ENCODE measurements at places on chromosomes 3 and 15.

DNA sequence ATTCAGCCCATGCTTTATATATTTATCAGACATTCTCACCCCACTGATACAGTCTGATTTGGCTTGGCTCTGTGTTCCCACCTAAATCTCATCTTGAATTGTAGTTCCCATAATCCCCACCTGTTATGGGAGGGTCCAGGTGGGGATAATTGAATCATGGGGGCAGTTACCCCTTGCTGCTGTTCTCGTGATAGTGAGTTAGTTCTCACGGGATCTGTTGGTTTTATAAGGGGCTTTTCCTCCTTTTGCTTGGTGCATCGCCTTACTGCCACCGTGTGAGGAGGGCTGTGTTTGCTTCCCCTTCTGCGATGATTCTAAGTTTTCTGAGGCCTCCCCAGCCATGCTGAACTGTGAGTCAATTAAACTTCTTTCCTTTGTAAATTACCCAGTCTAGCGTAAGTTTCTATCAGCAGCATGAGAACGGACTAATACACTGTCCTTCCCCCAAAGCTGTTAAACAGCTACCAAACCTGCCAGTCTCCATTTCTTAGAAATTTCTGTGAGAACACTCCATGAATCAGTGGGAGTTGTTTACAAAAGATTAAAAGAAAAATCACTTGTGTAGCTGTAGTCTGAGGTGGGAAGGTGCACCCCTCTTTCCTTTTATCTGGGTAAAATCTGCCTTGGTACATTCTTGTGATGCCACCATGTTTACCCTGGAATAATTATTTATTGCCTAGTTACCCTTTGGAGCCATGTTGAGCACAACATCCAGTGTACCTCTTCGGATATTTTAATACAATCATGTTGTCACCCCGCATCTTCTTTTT is 160.5 kb downstream of the THSD4 start:
- H3K36me3 ChIP-seq, result no peaks in the 10 kb centered on the region
- DNase-seq, result no peak
- no peak overlapping the region for H3K27ac ChIP-seq
- no peak overlapping the region for H3K4me3 ChIP-seq

DNA sequence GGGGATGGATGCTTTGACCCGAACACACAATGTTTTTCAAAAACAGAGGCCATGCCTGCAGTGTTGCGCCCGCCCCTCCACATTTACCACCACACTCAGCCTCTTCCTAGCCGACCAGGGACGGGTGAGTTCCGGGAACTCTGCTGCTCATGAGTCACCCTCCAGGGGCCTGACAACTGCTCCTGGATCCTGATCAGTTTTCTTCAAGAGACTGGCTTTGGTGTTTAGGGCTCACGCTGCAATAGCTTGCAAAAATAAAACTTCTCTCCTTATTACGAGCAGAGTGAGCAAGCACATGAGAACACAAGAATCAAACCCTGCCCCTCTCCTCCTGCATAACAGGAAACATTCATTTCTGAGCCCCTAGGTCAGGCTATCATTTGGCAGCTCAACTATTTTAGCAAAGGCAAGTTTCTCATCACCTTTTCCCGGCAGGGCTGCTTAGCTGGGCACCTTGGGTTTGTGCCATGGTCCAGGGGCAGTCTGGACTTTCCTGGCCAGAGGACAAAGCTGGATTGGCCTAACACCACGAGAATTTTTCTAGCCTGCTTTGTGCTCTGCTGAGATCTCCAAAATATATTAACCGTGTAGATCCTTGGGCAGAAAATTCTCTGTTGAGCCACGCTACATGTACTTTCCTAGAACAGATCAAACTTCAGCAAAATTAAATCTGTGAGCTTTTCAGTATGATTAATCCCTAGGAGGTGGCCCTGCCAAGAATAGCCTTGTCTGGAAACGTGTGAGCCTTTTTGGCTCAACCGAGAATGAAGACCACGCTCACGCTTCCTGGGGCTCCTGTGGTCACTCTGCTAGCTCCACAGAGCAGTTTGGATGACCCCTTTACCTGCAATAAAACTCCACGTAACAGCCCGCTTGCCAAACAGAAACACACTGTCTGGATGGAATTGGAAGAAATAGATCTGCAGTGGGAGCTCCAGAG is 52.7 kb upstream of the SPATA12 start:
- DNase-seq, result no peak
- peaks cover 6% of the 10 kb centered on the region for H3K4me1 ChIP-seq
- no peaks in the 10 kb centered on the region for H3K27me3 ChIP-seq
- no peak overlapping the region for H3K27ac ChIP-seq

GRCh38 chr3:76859596-76859995 is 180.3 kb upstream of the ROBO2 start:
- H3K36me3 ChIP-seq, result no peaks in the 10 kb centered on the region
- H3K4me3 ChIP-seq, result no peak overlapping the region
- no peak overlapping the region for H3K27ac ChIP-seq
- H3K4me1 ChIP-seq, result no peaks in the 10 kb centered on the region
- DNase-seq, result no peak

DNA sequence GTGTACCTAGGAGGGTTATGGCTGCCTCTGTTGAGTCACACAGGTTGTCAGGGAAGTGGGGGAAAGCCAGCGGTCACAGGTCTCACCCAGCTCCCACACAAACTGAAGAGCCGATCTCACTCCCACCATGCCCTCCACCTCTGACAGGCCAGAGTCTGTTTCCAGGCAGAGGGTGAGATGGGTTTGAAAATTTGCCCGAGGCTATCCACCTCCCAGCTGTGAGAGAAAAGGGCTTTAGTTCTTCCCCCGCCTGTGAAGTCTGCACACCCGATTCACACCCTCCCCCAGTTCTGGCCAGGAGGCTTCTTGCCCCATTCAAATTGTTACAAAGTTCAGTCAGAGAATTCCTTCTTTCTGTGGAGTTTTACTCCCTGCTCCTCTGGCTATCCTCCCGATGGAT is 446.9 kb downstream of the EDEM1 start:
- H3K4me3 ChIP-seq, result no peak overlapping the region
- no peaks in the 10 kb centered on the region for H3K36me3 ChIP-seq
- no peaks in the 10 kb centered on the region for H3K4me1 ChIP-seq

DNA sequence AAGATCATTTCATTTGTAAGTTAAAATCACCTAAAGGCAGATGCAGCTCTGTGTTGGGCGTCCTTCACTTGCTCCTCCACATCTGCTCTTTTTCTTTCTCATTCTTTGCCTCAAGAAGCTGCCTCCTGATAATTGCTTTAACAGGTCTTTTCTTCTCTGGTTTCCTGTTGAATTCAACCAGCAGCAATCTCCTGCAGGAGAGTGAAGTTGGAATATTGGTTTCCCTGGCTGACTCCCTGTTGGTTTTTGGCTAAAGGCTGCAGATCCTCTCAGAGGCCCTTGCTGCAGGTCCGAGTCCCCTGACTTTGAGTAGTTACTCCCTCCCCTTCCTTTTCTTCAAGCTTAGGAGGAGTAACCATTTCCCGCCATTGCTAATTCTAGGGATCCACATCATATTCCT is 4.2 kb downstream of the TP63 start:
- H3K4me1 ChIP-seq, result peaks cover 3% of the 10 kb centered on the region
- DNase-seq, result no peak
- H3K4me3 ChIP-seq, result no peak overlapping the region
- H3K36me3 ChIP-seq, result no peaks in the 10 kb centered on the region
- no peak overlapping the region for H3K27ac ChIP-seq

GRCh38 chr3:194346621-194347020 is 4.5 kb downstream of the CPN2 start:
- H3K36me3 ChIP-seq, result no peaks in the 10 kb centered on the region
- H3K27ac ChIP-seq, result no peak overlapping the region
- no peak for DNase-seq
- no peak overlapping the region for H3K4me3 ChIP-seq
- H3K4me1 ChIP-seq, result no peaks in the 10 kb centered on the region
- H3K27me3 ChIP-seq, result peaks cover 16% of the 10 kb centered on the region

DNA sequence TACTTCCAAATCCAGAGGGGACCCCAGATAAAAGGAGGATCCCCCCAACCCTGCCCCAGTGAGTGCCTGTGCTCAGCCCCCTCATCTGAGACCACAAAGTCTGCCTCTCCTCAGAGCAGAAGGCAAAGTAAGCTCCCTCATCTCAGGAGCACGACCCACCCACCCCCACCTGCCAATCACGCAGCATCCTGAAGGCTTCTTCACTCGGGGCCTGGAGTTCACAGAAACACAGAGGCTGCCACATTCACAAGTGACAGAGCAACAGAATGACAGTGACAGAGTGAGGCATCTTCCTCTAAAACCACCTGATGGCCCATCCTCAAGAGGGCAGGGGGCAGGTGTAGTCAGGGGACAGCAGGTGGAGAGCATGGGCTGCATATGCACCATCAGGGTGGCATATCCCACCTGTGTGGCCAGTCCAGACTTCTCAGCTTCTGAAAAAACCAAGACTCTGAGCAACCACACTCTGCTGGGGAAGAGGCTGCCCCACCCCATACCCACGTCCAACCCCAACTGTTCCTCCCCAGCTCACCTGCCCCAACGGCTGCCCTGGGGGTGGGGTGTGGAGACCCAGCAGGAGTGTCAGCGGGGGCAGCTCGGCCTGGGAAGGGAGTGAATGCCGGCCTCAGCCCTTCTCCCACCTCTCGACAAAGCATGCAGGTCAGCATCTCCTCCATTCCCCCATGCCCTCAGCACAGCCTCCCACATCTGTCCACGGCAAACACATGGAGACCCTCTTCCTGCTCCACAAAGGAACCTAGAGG is 19.3 kb downstream of the ADCY5 start:
- H3K27me3 ChIP-seq, result no peaks in the 10 kb centered on the region
- no peaks in the 10 kb centered on the region for H3K4me1 ChIP-seq
- no peak for DNase-seq
- H3K4me3 ChIP-seq, result no peak overlapping the region
- no peaks in the 10 kb centered on the region for H3K36me3 ChIP-seq

GRCh38 chr3:16840101-16840424 is 44.7 kb upstream of the PLCL2 start:
- H3K4me3 ChIP-seq, result no peak overlapping the region
- peaks cover 9% of the 10 kb centered on the region for H3K4me1 ChIP-seq
- DNase-seq, result no peak
- no peaks in the 10 kb centered on the region for H3K36me3 ChIP-seq

- peaks cover 2% of the 10 kb centered on the region for H3K36me3 ChIP-seq
- peak overlapping the region; percentile 89 for H3K4me3 ChIP-seq
Observed at GRCh38 chr15:78438619-78439285, 736 bp downstream of the IREB2 start.

- no peaks in the 10 kb centered on the region for H3K36me3 ChIP-seq
- no peaks in the 10 kb centered on the region for H3K27me3 ChIP-seq
- no peak overlapping the region for H3K27ac ChIP-seq
- DNase-seq, result no peak
Observed at GRCh38 chr3:117520582-117520981, 811.0 kb downstream of the TUSC7 start.

GRCh38 chr3:1355691-1356090 is 262.9 kb downstream of the CNTN6 start:
- no peaks in the 10 kb centered on the region for H3K4me1 ChIP-seq
- no peak overlapping the region for H3K4me3 ChIP-seq
- no peaks in the 10 kb centered on the region for H3K27me3 ChIP-seq
- no peak overlapping the region for H3K27ac ChIP-seq
- no peaks in the 10 kb centered on the region for H3K36me3 ChIP-seq

DNA sequence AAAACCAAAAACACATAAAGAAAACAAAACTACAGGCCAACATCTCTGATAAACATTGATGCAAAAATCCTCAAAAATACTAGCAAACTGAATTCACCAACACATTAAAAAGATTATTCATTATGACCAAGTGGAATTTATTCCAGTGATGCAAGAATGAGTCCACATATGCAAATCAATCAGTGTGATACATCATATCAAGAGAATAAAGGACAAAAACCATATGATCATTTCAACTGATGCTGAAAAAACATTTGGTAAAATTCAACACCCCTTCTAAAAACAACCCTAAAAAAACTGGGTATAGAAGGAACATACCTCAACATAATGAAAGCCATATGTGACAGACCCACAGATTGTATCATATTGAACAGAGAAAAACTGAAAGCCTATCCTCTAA is 265.6 kb upstream of the DCBLD2 start:
- H3K27me3 ChIP-seq, result no peaks in the 10 kb centered on the region
- H3K4me1 ChIP-seq, result no peaks in the 10 kb centered on the region
- H3K36me3 ChIP-seq, result no peaks in the 10 kb centered on the region
- no peak overlapping the region for H3K4me3 ChIP-seq

GRCh38 chr3:120218981-120219380 is 66.0 kb downstream of the GPR156 start:
- DNase-seq, result no peak
- H3K36me3 ChIP-seq, result no peaks in the 10 kb centered on the region
- H3K4me3 ChIP-seq, result no peak overlapping the region
- H3K27me3 ChIP-seq, result no peaks in the 10 kb centered on the region

DNA sequence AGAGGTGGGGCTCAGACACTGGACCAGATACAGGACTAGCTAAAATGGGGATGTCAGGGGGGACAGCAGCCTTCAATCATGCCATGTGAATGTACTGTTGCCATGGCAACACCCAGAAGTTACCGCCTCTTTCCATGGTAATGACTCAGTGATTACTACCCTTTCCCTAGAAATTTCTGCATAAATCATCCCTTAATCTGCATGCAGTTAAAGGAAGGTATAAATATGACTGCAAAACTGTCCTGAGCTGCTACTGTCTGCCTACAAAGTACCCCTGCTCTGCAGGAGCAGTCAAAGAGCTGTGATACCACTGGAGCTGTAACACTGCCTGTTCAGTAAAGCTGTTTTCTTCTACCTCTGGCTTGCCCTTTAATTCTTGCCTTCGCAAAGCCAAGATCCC is 168.2 kb downstream of the PEAK1 start:
- H3K27me3 ChIP-seq, result no peaks in the 10 kb centered on the region
- H3K27ac ChIP-seq, result no peak overlapping the region
- no peaks in the 10 kb centered on the region for H3K4me1 ChIP-seq

DNA sequence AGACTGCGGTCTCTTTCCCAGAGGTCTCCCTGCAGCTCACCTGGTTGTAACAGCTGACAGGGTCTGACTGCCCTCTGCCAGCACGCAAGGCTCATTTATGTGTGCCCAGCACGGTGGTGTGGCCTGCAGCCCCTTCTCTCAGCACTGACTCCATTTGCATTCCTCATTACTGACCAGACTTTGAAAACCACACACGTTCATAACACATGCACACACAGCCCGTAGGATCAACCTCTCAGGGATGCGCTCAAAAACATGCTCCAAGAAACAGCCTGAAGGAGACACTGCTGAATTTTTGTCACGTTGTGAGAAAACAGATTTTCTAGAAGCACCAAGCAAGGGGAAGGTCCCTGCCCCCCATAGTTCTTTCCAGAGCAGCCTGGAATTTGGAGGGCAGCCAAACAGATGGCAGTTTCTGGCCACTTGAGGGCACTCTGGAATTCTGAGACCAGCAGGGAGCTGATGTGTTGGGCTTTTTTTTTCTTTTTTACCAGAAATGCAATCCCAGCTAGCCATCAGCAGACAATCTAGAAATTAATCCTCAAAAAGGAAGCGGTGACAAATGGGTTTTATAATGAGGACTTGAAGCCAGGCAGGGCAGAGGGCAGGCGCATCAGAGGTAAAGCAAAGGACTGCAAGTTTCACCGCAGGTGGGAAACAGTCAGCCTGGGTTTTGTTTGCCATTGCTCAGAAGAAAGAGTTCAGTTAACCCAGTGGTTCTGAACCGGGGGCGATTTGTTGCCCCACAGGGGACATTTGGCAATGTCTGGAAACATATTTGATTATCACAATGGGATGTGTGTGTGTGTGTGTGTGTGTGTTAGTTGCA is 170.5 kb upstream of the PROK2 start:
- DNase-seq, result peak; percentile 66
- H3K36me3 ChIP-seq, result no peaks in the 10 kb centered on the region
- H3K4me1 ChIP-seq, result peaks cover 16% of the 10 kb centered on the region
- H3K27ac ChIP-seq, result no peak overlapping the region
- no peak overlapping the region for H3K4me3 ChIP-seq

Measured in H1 (cell line).